ENCODE measurements at places on chromosomes 6 and 20.

DNA sequence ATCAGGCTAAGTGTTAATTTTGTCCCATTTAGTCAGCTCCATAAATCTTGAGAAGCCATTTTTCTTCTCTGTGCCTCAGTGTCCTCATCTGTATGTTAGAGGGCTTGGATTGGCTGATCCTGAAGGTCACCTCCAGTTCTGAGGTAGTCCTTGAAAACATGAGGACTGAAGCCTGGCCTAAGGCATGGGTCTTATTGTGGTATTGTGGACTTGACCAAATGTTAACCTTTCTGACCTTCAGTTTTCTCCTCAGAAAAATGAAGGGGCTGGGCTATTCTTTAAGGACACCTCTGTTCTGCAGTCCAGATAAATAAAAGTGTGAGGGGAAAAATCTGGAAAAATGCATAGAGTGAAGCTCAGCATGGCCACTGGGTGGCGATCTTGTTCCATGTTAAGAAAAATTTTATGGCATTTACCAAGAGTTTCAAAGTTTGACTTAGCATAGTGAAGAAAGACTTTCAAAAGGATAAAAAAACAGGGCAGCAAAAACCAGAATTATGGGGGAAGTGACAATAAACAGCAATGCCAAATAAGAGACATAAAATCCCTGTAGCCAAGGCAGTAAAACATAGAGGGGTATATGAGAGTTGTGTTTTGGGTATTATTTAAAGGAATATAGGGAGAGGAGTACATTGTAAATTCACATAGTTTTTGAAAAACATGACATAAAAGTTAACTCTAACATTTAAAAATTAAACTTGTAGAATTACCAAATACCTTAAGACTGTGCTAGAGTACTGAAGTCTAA is 13.2 kb upstream of the TFB1M start:
- no peak for DNase-seq

- no peak for DNase-seq
Measured at GRCh38 chr6:169953686-169954085, 202.3 kb downstream of the ERMARD start.

- no peak for DNase-seq
Measured at GRCh38 chr20:13008761-13009681, at the start of gene SPTLC3. Gene SPTLC3 (plus strand): TSS chr20:13008972. CDS start chr20:13009268, 296 bp downstream.

DNA sequence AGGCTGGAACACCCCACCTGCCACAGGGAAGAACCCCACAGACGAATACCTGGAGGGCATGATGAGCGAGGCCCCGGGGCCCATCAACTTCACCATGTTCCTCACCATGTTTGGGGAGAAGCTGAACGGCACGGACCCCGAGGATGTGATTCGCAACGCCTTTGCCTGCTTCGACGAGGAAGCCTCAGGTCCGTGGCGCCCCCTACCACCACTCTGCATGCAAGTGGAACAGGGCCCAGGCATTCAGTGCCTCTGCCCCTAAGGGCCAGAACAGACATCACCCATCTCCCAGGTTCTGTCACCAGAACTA is 6.6 kb downstream of the MYL9 start:
- DNase-seq, result no peak

- no peak for DNase-seq
Measured at GRCh38 chr6:146946559-146946958, 257.7 kb upstream of the STXBP5 start.

- DNase-seq, result no peak
Measured at GRCh38 chr6:44399991-44400390, 12.5 kb downstream of the CDC5L start.

- DNase-seq, result no peak
Measured at GRCh38 chr20:3483784-3484183, 13.0 kb downstream of the ATRN start.

DNA sequence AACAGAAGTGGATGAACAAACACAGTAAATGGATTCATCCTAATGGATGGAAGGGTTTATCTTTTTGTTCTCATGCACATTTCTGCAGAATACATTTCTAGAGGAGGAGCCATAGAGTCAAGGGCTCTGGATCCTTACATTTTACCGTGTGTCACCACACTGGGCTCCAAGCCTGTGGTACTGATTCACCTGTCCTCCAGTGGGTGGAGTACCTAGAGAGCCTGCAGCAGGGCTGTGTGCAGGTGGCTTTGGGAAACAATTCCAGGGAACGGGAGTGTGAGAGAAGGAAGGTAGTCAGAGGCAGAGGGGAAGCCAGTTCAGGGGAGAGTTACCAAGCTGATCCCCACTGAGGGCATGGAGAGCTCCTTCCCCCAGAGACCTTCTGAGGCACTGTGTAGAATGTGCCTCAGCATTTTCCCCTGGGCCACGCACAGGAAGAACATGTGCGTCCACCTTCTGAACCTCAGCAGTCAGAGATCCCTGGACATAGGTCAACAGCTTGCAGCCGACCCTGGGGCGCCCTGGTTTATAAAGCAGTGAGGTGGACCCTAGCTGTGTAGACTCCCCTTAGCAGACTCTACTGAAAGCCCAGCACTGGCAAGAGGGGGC is 85.3 kb upstream of the SLC22A23 start:
- DNase-seq, result no peak

DNA sequence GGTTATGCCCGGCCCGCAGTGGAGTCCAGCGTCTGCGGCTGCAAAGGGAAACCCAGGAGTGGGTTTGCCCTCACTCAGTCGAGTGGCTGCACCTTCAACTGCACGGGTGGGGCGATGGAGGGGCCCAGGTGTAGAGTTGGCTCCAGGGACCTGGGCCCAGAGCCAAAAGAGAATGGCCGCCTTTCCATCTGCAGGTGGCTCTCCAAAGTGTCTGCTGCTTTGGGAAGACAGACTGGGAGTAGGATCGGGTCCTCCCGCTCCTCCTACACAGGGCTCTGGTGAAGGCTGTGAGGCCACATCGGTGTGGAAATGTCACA is 80.1 kb downstream of the PTPN1 start:
- DNase-seq, result no peak

DNA sequence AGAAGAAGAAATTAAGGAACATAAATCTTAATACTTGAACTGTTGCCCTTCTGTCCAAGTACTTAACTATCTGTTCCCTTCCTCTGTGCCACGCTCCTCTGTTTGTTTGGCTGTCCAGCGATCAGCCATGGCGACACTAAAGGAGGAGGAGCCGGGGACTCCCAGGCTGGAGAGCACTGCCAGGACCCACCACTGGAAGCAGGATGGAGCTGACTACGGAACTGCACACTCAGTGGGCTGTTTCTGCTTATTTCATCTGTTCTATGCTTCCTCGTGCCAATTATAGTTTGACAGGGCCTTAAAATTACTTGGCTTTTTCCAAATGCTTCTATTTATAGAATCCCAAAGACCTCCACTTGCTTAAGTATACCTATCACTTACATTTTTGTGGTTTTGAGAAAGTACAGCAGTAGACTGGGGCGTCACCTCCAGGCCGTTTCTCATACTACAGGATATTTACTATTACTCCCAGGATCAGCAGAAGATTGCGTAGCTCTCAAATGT is 17.1 kb downstream of the IRF4 start:
- peak; percentile 43 for DNase-seq

DNA sequence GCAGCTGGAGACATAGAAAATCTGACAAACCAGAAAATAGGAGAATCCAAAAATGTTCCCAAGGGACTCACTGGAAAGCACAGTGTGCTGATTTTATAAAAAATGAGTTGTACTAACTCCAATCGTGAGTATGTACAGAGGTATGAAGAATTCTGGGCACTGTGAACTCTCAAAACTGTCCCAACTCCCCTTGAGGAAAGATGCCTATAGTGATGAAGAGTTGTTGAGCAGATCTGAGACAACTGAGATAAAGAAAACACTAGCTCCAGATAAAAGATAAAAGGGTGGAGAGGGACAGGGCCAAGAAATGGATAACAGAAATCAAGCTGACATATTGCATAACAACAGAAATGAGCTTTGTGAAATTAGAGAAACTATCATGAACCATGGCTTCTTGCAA is 481.4 kb downstream of the MAFB start:
- no peak for DNase-seq

- DNase-seq, result no peak
Measured at GRCh38 chr6:40788661-40789655, 201.8 kb upstream of the LRFN2 start.

DNA sequence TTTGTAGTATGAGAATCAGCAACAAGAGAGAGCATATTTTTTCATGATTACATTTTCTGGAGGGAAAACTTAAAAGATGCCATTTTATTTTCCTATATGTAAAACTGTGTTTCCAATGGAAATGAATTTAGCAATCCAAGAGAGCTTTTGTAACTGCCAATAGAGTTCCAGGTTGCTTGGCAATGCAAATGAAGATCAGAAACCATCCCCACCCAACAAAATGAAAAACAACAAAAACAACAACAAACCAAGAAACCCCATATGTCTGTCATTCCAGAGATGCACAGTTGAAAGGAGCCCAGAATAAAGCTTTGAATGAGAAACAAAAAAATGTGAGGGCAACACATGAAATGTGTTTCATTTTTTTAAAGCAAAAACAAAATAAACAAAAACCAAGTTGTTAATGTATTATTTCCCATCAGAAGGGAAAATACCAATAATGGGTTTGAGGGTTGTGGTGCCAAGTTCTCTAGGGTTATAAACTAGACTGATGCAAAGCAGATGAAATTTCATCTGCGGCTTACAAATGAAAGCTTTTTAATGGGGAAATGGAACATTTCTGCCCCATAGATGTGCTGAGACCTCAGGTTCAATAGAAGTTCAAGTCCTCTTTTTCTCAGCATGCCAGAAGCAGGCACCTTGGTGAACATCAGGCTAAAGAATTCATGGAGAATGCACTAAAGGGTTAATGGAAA is 121.5 kb upstream of the MCHR2 start:
- DNase-seq, result no peak

- DNase-seq, result no peak
Measured at GRCh38 chr20:14336686-14337085, 726 bp downstream of the FLRT3 start.

GRCh38 chr6:37149745-37150144 is 20.2 kb upstream of the PIM1 start:
- DNase-seq, result no peak

DNA sequence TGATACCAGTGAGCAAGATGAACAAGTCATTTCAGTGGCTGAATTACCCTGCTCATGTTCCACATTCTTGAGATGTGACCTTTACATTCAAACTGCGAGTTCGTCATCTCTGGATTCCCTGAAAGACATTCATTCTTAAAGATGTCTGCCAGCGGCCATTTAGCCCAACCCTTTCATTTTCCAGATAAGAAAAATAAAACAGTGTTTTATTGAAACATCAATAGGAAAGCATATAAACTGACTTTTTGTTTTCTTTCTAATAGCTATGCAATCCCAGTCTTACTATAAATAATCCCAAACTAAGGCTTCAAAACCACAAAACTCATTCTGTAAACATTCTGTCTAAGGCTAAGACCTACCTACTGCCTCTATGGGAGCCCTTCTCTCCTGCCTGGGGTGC is 134.0 kb downstream of the SAMD5 start:
- no peak for DNase-seq

GRCh38 chr20:7977709-7978108 is 37.5 kb upstream of the HAO1 start:
- no peak for DNase-seq

DNA sequence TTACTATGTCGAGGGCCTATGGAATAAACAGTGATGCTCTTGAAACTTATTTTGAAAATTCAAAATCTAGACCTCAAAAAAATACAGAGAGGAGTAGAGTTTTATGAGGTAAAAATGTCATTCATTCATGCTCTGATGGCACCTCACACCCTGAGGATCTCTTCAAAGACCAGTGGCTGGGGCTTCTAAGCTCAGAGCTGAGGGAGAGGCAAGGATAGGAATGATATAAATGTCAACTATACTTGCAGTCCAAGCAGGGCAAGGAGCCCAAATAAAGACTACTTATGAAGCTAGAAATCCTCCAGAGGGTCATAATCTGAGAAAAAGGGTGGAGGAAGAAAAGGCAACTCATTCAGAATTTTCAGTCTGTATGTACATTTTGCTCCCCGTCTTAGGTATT is 136.7 kb upstream of the CARMIL1 start:
- DNase-seq, result no peak

DNA sequence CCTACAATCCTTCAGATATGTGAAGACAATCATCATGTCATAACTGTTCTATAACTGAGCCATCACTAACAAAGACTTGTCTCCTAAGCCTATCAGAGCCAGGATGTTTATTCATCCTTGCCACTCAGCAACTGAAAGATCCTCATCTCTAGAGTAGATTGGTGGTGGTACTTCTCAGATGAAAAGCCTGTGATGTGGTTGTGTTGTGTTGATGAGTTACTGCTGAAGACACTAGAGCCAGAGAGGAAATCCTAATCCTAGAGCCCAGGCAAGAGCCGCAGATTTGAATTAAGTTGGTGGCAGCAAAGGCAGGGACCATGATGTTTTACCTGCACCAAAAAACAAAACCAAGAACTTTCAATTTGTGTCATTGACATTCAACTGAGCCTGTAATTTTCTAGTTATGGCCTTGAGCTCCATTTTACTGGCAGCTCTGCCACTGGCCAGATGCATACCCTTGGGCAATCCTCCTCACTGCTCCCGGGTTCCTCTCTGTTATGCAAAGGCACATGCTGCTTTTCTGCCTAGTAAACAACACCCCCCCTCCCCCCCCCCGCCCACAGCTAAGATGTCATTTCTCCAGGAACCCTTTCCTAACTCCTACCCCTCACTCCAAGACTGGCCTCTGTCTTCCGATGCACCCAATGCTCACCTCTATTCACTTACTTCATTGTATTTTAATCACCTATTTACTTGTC is 50.2 kb upstream of the REV3L start:
- no peak for DNase-seq

GRCh38 chr6:28393912-28394662 is 5.5 kb downstream of the ZSCAN12 start:
- DNase-seq, result peak; percentile 8

GRCh38 chr6:73642530-73642929 is 11.3 kb downstream of the SLC17A5 start:
- no peak for DNase-seq

DNA sequence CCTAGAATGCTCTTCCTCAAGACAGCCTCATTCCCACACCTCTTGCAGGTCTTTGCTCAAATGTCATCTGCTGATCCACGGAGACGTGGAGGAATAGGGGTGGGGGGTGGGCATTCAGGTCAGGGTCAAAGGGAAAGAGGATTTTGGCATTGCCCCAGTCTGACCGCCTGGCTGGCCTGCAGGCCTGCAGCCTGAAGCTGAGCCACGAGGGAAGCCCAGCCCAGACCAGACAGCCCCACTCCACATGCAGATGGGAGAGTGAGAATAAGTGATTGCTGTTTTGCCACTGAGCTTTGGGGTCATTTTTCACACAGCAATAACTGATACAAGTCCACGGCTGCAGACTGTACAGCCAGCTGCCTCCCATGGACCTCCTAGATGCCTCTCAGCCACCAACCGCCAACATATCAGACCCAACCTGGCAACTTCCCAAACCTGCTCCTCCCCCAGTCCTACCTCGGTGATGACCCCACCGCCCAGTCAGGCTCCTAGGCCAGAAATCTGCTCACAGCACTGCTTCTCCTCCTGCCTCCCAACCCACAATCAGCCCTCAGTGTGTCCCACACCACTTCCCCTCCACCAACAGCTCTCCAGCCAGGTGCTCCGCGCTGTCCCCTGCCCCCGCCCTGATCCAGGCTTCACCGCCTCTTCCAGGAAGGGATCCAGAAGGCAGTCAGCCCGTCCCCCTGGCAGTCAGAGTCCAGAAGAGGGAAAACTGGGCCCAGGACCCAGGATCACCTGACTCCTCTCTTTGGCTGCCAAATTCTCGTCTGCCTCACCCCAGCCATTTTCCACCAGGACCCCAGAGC is 14.0 kb downstream of the KIAA1755 start:
- no peak for DNase-seq

- no peak for DNase-seq
Measured at GRCh38 chr6:145139140-145139850, 596.0 kb downstream of the EPM2A start.
